ENCODE measurements at places on chromosomes 1 and 21.

DNA sequence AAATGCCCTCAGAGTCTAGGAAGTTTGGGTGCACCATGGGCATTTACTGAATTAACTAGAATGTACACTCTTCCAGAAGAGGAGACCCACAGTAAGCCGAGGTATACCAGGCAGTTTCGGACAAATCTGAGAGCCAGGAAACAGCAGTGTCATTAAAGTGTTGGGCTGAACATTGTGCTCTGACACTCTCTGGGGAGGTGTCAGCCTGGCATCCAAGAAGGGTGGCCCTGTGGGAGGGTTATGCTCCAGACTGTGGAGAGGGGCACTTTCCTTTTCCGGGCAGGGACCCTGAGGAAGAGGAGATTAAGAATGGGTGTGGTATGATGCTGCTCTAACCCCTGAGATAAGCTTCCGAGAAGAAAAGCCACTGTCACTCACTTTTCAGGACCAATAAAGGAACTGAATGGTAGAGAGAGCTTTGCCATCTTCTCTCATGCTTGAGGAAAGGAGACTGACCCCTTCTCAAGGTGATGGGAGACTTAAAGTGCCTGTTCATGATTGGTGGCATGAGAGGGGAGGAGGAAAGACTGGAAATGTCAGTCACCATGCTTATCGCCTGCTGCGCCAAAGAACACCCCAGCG, 98.2 kb downstream of the UCK2 start:
- DNase-seq, result no peak

DNA sequence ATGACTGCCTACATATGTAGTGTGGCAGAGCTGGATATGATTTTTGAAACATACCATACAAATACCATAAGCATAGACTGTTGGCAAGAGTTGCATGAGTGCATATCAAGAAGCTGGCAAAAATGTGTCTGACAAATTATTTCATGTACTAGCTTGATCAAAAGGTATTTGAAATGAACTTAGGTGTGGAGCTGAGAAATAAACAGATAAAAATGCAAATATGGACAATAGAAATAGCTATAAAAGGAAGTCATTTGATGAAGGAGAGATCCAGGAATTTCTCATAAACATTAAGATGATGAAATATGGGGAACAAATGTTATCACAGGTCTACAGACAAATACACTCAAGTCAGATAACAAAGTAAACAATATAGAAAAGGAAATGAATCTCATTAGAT, 609.1 kb downstream of the PTPRC start:
- no peak for DNase-seq

DNA sequence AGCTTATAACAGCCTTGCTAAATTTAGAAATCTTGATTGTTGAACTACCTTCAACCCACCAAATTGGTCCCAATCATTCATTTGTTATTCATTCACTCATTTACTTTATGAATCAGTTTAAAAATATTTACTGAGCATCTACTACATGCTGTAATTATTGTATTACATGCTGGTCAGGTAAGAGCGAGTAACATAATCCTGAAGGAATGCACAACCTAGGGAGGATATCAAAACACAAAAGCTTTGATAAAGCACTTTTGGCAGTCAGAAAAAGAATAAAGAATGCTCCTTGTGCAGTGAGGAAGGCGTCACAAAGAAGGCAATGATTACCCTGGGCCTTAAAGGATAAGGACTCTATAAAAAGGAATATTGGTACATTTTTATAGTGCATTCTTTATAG, 518.9 kb upstream of the NR5A2 start:
- DNase-seq, result no peak

DNA sequence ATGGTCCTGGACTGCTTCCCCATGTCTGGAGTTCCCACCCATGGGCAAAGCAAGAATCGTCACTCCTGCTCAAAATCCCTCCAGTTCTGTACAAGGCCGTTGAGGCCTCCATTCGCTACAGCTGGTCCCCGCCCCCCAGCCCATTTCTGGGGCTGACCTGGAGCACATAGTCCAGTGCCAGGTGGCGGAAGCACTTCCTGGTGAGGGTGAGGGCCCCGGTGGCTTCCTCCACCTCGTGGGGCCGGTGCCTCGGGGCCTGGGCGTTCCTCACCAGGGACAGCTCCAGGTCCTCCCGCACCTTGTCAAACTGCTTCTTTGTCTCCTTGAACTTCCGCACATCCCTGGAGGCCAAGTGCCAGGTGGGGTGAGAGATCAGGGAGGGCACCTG, 7.4 kb downstream of the ACAP3 start:
- DNase-seq, result no peak

- DNase-seq, result no peak
Measured at GRCh38 chr21:27548486-27548885, 581.6 kb upstream of the ADAMTS5 start.

- no peak for DNase-seq
Measured at GRCh38 chr1:231751415-231751814, 124.8 kb downstream of the DISC1 start.

DNA sequence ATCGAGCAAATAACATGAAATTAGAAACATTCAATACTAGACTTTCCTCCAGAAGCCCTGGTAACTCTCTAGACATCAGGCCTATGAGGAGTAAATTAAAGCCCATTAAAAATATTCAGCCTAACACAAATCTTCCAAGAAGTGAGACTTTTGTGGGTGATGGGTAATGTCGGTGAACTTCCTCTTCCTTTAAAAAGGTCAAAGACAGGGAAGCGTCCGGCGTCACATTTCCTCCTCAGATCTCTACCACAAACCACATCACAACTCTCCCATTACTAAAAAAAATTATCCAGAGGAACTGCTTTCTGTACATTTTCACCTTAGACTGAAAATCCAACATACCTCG, 1.4 kb downstream of the EIF4G3 start:
- DNase-seq, result no peak
